ENCODE measurements at places on chromosomes 13 and 19. TPM values are rescaled to one million over a fixed set of nuclear protein-coding genes. Genes with fewer than 3 reads are reported as not detected.

Gene MAB21L1
- total RNA-seq = 0.06 TPM

- DNase-seq = peak; percentile 17
Measured at GRCh38 chr13:20160306-20161274, at the start of gene GJA3. TSS of gene GJA3 (minus strand) at chr13:20161052. CDS start at chr13:20143288, 17,764 bp downstream.

Gene GTF2F2
- 66.6 TPM for total RNA-seq

DNA sequence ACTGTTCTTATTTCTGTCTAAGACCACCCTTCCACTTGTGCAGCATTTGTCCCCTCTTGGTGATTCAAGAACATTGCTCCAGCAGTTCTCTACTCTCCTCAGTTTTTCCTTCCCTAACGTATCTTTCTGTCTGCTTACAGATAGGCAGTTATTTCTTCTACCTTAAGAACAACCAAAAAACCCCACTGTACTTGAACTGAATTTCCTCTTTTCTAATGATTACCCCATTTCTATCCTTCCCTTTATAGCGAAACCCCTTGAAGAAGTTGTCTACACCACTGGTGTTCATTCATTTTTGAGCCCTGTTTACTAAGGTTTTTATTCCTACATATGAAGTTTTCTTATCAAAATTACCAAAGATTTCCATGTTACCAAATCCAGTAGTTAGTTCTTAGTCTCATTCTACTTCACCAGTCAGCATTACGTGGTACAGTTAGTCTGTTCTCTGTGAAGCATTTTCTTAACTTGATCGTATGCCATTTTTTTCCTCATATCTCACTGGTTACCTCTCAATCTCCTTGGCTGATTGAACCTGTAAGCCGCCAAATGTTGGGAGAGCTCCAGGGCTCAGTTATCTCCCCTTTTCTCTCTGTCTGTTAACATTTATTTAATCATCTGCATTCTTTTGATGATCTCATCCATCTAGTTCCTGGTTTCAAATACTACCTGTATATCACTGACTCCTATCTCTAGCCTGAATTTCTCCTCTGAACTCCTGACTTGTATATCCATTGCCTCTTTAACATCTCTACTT, 9.0 kb downstream of the LSM14A start:
- DNase-seq = no peak

DNA sequence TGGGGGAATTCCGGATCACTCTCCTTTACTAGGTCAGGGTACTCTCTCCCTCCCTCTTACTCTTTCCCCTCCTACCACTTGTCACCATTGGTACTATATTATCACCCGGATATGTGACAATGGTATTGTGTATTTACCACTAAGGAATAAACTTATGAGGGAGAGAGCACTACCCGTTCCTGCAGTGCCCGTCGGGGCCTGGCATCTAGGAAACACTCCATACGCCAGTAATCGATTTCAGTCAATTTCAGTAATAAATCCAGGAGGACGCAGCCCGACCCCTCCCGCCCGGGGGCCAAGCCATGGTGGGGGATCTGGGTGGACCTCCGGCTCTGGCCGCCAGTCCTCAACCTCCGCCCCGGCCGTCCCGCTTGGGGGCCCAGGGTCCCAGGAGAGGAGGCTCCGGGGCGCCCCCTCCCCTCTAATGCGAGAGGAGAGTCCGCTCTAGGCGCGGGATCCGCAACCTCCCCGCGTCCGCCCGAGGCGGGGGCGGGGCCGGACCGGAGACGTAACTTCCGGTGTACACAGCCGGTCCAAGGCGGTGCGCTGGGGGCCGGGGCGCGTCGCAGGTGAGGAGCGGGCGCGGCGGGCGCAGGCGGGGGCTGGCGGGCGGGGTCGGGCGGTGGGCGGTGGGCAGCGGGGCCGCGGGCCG, at the start of gene GARRE1:
TSS of gene GARRE1 (plus strand) at position 509 of the 652 bp plus-strand sequence. CDS start 45,920 bp downstream, outside the sequence.
- peak; percentile 49 for DNase-seq

Gene TNNI3
- total RNA-seq = 0.26 TPM

Gene DHDH
- total RNA-seq = not detected

Gene LGALS14
- not detected for total RNA-seq

GRCh38 chr13:109393045-109393444, 393.3 kb downstream of the IRS2 start:
- peak; percentile 12 for DNase-seq

DNA sequence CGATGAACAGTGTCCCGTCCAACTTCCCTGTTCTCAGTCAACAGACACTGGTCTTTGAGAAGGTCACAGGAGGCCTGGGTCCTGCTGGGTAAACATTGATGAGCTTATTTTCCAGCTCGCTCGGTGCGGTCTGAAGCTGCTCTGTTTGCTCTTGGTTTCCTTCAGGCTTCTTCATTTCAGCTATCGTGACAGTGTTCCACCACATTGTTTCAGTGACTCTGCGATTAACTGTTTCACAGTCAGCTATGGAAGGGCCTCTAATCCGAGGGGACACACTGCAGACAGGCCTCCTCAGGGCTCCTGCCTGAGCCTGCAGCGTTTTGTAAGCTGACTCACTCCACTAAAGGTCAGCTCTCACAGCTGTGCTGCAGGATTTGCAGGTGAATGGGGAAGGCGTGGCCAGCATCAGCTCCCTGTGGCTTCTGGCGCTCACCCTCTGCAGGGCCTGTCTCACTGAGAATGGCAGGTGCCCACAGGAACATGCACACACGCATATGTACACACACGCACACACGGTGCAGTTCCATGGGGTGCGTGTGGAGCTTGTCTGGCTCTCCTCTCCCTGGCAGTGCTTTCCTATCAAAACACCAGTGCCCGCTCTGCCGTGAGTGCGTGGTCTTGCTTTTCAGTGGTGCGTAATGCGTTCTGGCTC, 62.9 kb upstream of the MCF2L start:
- DNase-seq = no peak

DNA sequence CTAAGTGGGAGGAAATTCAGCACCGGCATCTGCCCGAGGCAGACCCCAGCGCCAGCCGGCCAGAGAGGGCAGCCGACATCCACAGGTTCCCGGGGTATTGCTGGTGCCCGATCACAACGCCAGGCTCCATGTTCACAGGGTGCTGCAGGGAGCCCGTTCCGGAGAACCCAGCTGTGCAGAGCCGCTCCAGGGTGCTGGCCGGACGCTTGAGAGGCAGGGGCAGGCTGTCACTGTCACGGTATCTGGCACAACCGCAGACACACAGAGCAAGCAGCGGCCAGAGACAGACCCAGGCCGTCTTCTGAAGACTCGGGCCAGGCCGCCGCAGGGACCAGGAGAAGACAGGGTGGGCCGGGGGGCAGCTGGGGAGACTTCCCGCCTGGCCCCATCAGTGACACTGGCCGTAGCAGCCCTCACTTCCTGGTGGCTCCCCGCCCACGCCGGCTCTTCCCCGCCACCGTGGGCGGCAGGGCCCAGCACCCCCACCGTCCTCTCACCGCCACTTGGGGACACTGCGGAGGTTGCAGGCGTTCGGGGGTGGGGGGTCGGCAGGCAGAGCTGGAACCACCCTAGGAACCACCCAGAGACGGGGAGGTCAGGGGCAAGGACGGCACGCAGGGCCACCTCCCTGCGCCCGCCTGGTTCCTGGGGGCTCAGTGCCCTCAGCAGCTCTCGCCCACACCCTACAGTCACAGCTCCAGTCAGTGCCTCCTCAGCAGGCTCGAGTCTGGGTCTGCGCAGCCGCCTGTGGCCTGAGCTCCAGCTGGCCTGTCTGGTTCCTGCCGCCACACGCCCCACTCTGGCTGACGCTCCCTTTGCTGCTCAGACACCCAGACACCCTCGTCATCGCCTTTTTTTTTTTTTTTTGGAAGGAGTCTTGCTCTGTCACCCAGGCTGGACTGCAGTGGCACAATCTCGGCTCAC, 3.8 kb downstream of the RNF126 start:
- peak; percentile 86 for DNase-seq

DNA sequence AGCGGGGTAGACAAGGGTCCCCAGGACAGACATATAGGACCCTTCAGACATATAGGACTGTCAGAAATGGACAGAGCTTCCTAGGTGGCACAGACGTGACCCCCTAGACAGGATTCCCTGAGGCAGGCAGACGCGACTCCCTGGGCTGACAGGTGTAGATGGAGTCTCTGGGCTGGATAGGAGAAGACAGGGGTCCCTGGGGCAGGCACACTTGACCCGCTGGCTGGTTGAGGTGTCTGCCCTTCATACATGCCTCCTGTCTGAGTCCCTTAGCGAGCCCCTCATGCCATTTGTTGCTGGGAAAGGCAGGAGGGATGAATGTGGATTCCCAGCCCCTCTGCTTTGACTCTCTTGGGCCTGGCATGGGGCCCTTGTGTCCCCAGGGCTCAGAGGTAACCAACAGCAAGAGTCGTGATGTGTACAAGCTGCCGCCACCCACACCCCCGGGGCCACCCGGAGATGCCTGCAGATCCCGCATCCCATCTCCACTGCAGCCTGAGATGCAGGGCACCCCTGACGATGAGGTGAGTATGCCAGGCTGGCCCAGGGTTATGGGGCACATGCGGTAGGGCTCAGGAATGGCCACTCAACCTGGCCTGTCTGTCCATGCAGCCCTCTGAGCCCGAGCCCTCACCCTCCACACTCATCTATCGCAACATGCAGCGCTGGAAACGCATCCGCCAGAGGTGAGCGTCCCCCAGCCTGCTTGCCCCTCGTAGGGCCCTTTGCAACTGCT, 3.0 kb downstream of the HSPB6 start:
- no peak for DNase-seq

GRCh38 chr19:18677156-18677555, 6.3 kb upstream of the CRTC1 start:
- DNase-seq = no peak

DNA sequence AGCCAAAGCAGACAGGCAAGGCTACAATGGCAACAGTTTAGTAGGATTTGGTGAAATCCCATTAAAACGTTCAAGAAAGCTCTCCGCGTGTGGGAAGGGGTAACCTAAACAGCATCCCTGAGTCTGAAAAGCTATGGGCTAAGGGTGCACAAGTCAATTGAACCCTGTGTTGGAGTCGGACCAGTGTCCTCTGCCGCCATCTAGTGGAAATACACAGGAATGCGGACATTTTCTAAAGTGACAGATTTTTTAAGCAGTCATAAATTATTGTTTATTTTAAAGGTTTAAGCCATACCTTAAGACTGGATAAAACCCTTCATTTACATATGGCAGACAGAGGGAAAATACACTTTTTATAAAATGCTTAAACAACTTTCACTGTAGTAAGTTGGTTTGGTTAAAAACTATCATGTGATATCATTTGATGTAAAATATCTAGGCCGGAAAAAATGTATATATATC, 26.5 kb upstream of the LSM14A start:
- DNase-seq = peak; percentile 42

- peak; percentile 93 for DNase-seq
Measured at GRCh38 chr13:51729866-51730553, 74.0 kb downstream of the DHRS12 start.

DNA sequence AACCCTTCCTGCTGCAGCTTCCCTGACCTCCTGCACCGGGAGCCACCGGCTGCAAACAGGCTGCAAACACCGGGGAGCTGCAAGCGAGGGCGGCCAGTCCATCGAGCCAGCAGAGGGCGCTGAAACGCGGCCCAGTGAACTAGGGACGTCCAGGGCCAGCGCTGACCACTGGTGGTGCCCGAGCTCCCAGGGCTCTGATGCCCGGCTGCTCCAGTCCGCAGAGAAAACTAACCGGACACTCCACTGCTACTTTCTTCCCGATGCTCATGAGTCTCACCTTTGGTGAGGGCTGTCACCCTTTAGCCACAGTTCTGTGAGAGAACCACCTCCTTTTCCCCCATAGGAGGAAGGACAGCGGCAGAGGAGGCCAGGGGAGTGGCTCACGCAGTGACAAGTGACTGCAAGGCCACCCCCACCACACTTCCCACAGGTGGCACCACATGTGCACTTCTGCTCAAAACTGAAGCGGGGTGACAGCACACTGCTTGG, 82.8 kb upstream of the MTIF3 start:
- DNase-seq = peak; percentile 72

GRCh38 chr13:65540175-65540574, 1690.0 kb downstream of the PCDH9 start:
- peak; percentile 26 for DNase-seq

GRCh38 chr13:44079413-44080205, 199.9 kb downstream of the LACC1 start:
- no peak for DNase-seq

Gene KIRREL2
- not detected for total RNA-seq

DNA sequence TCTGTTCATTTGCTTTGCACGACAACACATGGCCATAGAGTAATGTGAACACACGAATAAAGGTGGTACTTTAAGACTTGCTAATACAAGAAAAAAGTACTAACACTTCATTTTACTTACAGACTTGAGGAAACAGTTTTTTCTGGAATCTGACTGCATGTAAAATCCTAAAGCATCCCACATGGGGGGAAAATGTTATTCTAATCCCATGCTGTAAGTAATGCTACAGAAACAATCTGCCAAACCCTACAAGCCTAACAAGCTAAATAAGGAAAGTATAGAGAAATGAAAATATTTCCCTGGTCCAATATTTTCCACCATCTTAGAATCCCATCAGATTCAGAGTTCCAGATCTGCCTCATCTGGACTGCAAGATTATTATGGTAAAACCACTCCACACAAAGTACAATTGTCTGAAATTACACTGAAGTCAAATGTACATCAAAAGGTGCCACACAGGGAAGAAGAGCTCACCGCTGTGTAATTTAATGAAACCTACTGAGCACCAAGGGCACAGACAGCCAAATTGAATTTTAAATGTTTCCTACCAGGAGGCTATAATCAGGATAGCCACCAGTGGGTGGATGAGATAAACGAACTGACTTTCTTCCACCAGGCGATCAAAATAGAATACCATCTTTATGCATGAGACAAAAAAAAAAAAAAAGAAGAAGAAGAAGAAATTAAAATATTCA, 22.0 kb downstream of the LHFPL6 start:
- no peak for DNase-seq

DNA sequence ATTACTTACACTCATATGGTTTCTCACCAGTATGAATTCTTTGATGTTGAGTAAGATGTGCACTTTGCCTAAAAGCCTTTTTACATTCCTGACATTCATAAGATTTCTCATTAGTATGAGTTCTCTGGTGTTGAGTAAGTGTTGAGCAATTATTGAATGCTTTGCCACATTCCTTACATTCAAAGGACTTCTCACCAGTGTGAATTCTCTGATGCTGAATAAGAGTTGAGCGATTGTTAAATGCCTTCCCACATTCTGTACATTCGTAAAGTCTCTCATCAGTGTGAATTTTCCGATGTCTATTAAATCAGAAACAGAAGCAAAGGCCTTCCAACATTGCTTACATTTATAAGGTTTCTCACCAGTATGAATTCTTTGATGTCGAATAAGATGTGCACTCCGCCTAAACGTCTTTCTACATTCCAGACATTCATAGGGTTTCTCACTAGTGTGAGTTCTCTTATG, 14.2 kb upstream of the ZFP30 start:
- DNase-seq = no peak

Gene SMIM7
- 97.1 TPM for total RNA-seq

DNA sequence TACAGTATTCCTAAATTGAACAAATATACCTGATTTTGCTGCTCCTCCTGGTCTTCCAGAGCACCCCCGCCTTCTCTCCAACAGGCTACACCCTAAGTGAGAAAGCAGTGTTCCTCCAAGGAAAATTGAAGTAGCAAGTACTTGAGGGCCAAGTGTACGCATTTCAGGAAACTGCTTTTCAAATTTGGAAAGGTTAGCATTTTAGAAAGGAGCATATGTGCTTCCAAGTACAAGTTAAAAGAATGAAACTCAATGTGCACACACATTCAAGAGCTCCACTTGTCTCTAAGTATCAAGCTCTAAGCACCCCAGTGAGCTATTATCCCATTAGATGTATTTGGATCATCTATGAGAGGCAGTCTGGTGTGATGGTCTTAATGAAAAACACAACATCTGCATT, 25.8 kb downstream of the LHFPL6 start:
- no peak for DNase-seq

Gene DAND5
- not detected for total RNA-seq

Gene MYADM
- 39.7 TPM for total RNA-seq

- peak; percentile 91 for DNase-seq
Measured at GRCh38 chr13:40445557-40445990, 220.9 kb downstream of the FOXO1 start.

GRCh38 chr13:38159710-38160109, 189.9 kb upstream of the UFM1 start:
- DNase-seq = no peak
